PC-9 (cell line): ENCODE measurements at places on chromosomes 13 and 19.

DNA sequence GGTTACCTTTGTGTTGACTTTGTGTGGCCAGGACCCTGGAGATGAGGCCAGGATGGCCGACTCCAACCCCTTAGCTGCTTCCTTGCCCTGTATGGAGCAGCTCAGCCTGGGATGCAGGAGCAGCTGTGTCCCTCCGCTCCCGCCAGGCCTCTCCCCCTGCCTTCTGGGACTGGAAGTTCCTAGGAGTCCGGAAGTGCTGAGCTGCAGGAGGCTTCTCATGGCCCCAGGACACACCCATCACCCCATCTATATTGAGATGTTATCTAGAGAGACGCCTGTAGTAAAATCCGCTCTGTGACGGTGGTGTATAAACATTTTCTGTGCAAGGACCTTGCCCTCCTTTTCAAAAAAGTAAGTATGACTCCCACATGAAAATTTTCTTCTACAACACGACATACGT, 27.0 kb downstream of the WTIP start:
- H3K4me1 ChIP-seq, result no peaks in the 10 kb centered on the region
- DNase-seq, result no peak
- H3K27ac ChIP-seq, result no peak overlapping the region
- no peak overlapping the region for H3K4me3 ChIP-seq
- H3K27me3 ChIP-seq, result peaks cover 41% of the 10 kb centered on the region

DNA sequence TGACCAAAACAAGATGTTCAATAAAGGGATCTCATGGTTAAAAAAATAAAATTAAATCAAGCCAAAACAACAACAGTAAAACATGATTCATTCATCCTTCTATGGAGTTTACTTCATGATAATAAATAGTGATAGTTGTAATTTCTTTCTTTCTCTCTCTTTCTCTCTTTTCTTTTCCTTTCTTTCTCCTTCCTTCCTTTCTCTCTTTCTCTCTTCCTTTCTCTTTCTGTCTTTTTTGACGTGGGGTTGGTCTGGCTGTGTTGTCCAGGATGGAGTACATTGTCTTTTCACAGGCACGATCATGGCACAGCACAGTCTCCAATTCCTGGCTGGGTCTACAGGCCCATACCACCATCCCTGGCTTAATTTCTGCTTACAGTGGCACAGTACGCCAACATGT, 29.1 kb upstream of the PCCA start:
- no peak overlapping the region for H3K4me3 ChIP-seq
- DNase-seq, result no peak
- H3K27me3 ChIP-seq, result peaks cover 8% of the 10 kb centered on the region; the same call in 1 of the 2 replicates
- no peaks in the 10 kb centered on the region for H3K4me1 ChIP-seq

GRCh38 chr19:13881251-13881691, 4.3 kb downstream of the NANOS3 start:
- H3K27me3 ChIP-seq, result no peaks in the 10 kb centered on the region
- DNase-seq, result peak; percentile 41
- no peak overlapping the region for H3K27ac ChIP-seq
- H3K36me3 ChIP-seq, result no peaks in the 10 kb centered on the region
- H3K4me3 ChIP-seq, result no peak overlapping the region

DNA sequence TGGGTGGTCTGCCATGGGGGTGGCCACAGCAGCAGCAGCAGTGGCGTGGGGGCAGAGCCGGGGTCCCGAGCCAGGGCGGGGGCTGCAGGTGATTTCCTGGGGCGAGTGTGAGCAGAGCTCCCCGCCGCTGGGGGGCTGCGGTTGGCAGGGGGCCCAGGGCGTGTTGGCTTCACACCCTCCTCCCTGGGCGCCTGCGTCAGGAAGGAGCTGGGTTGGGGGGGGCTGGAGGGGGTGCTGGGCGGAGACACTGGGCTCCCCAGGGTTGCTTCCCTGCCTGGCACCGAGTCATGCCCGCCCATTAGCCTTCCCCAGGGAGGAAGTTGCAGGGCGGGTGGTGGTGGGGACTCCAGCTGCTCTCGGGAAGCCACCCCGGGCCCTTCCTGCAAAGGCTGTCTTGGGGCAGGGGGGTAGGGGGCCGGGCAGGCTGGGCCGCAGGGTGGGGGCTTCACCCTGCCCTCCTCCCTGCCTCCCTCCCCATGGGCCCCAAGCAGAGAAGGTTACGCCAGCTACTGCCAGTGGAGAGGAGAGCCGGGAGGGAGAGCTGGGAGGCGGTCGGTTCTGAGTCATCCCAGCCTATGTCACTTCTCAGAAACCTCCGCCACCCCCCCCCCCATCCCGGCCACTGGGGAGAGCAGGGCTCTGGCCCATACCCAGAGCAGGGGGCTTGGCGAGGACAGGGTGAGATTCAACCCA, 4.6 kb downstream of the MIDN start:
- H3K27ac ChIP-seq, result peak overlapping the region; percentile 88
- H3K4me3 ChIP-seq, result peak overlapping the region; percentile 71; the same call in 1 of the 2 replicates
- peaks cover 3% of the 10 kb centered on the region; the same call in 1 of the 2 replicates for H3K36me3 ChIP-seq
- peaks cover 18% of the 10 kb centered on the region for H3K4me1 ChIP-seq

GRCh38 chr13:25920277-25920676, 131.5 kb downstream of the SHISA2 start:
- H3K36me3 ChIP-seq, result no peaks in the 10 kb centered on the region
- H3K27ac ChIP-seq, result no peak overlapping the region
- no peak overlapping the region for H3K4me3 ChIP-seq
- H3K4me1 ChIP-seq, result no peaks in the 10 kb centered on the region
- DNase-seq, result no peak
